ENCODE measurements at places on chromosomes 6 and 20. TPM values are rescaled to one million over a fixed set of nuclear protein-coding genes. Genes with fewer than 3 reads are reported as not detected.
A peak's percentile ranks its signal among the peaks of the same experiment; 100 is the strongest.

The PTPRK gene
- 27.5 TPM for polyA plus RNA-seq

DNA sequence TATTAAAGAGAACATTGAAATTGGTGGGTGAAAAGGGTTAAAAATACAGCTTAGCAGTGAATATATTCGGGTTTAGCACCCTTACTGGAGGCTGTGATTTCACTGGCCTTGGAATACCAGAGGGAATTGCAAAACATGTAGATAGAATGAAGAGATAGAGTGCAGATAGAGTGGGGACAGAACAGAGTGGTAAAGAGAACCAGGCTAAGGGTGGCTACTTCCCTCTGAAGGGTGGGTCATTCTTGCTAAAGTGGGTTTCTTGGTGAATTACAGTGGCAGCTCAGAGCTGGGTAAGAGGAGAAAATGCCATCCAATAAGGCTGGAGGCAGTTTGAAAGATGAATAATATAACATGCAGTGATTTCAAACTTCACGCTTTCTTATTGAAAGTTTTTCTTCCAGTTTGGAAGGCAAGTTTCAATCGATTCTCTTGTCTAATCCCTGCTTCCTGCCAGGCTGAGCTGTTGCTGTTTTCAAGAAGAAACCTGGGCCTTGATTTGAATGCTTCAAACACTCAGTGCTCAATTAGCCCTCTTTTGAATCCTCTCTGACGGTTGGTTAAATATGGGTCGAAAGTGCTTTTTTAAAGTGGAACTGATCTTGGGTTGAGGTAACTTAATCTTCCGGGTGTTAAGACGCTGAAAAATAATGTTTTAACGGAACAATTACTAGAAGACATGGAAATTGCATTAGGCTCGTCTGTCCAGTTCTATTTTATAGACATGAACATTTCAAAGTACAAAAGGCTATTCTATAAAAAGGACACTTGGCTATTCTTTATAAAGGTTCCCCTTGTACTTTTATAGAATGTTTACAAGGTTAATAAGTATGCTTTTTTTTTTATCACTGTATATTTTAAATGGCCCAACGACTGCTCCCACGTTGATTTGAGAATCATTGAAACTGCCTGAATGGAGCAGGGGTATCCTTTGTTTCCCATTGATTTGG, 203.3 kb downstream of the BCAS1 start:
- no peak for DNase-seq

GRCh38 chr6:30781743-30782424, 37.5 kb upstream of the IER3 start:
- DNase-seq: peak; percentile 98

DNA sequence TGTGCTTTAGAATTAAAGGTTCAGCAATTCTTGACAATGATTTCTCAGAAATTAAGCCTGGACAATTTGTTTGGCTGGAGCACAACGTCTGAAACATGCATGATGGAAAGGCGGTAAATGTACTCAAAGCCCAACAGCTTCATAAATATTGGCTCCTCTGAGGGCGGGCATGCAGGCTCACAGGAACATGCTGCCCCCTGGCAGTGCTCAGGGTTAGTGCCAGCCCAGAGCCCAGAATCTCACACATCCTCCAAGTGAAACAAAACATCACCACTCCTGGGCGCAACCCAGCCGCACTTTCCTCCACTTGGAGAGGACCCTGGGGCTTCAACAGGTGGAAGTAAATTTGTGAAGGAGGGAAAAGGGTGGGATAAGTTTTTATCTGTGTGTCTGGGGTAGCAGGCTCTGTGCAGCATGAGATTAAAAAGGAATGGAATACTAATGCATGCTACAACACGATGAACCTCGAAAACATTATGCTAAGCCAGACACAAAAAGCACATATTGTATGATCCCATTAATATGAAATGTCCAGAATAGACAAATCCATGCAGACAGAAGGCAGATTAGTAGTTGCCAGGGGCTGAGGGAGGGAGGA, 54.1 kb upstream of the PTPRT start:
- no peak for DNase-seq
